ENCODE measurements at places on chromosomes 11 and 22.
A peak's percentile ranks its signal among the peaks of the same experiment; 100 is the strongest.

GRCh38 chr11:47668665-47669064 is 26.3 kb upstream of the MTCH2 start:
- no peak for DNase-seq

GRCh38 chr22:44172370-44173108 is 8.2 kb upstream of the PARVG start:
- DNase-seq, result peak; percentile 56

- DNase-seq, result no peak
Measured at GRCh38 chr11:13302420-13302958, 24.9 kb downstream of the BMAL1 start.

DNA sequence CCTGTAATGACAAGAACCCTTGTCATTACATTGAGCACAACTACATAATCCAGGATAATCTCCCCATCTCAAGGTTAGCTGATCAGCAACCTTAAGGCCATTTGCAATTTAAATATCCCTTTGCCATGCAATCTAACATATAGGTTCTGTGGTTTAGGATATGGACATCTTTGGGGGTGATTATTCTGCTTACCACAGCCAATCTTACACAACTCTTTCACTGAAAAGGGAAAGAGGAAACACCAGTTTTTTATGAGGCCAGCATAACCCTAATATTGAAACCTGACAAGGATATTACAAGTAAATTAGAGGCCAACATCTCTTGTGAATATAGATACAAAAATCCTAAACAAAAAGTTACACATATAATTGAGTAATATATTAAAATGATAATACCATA is 78.5 kb downstream of the CYP2R1 start:
- DNase-seq, result no peak

DNA sequence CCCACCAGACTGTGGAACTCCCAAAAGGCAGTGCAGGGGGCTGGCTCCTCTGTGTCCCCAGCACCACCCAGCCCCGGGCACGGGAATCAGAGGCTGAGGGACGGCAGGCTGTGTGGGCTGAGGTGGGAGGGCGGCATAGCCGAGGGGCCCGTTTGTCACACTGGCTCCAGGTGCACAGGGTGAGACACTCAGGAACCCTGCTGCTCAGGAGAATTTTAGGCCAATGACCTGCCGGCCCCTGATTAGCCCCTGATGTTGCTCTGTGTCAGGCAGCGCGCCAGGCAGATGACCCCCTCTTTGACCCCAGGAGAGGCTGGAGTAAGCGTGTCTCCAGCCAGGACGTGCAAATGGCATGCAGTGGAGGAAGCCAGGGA is 52.7 kb downstream of the RTL6 start:
- DNase-seq, result no peak

GRCh38 chr11:125593114-125593820 is 615 bp downstream of the STT3A start:
- DNase-seq, result no peak

GRCh38 chr11:125123947-125124617 is 12.7 kb upstream of the TMEM218 start:
- DNase-seq, result peak; percentile 20

GRCh38 chr11:12517741-12518140 is 140.4 kb downstream of the PARVA start:
- DNase-seq, result no peak

- no peak for DNase-seq
Measured at GRCh38 chr22:49677495-49677889, 150.2 kb downstream of the BRD1 start.

GRCh38 chr11:31869986-31870385 is 58.9 kb upstream of the PAX6 start:
- DNase-seq, result no peak

DNA sequence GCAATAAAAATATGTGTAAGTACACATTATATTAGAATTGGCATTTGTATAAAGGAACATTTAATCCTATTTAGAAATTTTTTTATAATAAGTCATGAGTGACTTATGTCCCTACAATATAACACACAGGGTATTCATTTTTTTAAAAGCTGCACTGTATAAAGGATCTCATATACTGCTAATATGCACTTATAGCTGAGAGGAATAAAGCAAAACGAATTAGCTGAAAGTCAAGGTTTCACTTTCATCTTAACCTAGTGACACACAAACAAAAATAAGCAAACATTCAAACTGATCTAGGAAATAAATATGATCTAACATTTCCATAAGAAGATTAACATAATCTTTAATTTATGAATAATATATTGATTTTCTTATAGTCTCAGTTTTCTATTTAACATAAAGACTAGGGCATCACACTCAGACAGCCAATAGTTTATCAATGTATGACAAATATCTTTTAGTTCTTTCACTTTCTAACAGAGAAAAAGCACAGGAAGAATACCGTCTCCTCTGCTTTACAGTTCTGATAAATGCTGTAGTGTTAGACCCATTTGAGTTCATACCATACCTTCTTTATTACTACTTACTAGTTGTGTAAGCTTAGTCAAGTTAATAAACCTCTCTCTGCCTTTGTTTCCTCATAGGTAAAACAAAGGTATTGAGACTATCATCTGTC is 42.9 kb downstream of the DCDC1 start:
- DNase-seq, result no peak

GRCh38 chr11:75663808-75664207 is 5.0 kb downstream of the MAP6 start:
- no peak for DNase-seq

DNA sequence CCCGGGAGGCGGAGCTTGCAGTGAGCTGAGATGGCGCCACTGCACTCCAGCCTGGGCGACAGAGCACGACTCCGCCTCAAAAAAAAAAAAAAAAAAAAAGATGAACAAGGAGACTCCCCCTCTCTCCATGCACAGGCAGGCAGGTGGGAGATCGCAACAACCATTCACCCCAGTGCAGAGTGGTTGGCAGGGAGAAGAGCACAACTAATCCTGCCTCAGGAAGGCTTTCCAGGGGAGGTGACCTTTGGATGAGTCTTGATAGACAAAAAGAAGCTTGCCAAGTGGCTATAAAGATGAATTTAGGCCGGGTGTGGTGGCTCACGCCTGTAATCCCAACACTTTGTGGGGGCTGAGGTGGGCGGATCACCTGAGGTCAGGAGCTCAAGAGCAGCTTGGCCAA is 30.0 kb downstream of the FLRT1 start:
- DNase-seq, result no peak

DNA sequence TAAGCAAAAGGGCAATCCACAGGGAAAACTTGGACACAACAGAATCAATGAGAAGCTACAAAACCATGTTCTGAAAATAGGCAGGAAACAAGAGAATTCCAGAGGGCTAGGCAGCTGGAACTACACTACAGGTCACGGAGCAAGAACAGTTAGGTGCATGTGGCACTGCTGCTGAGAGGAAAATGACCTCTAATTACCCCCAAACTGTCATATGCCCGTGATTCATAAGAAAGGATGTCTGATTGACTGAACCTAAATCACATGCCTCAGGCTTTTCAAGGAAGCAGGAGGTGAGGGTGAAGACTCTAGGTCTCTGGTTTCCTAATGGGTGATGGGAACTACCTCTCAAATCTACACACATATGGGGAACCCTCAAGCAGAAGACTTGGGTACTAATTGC is 17.9 kb upstream of the RRAS2 start:
- DNase-seq, result no peak

GRCh38 chr11:109644152-109644551 is 222.2 kb downstream of the C11orf87 start:
- no peak for DNase-seq

DNA sequence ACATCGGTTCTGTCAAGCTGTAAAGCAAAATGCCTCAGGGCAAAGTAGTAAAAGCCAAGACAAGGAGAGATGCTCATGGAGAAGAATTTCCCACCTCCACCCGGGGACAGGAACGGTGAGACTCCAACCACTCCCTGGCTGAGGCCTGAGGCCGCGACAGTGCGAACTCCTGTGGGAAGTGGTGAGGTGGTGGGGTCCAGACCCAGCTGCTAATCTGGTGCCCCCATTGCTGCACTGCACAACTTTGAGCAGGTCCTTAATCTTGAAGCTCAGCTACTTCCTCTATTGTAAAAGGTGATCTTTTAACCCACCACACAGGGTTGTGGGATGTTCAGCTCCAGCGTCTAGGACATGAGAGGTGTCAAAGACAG is 83.9 kb downstream of the ZC3H12C start:
- no peak for DNase-seq

- no peak for DNase-seq
Measured at GRCh38 chr11:78802058-78802761, 227.5 kb upstream of the NARS2 start.

- DNase-seq, result no peak
Measured at GRCh38 chr11:65485920-65486219, 13.0 kb upstream of the MALAT1 start.

DNA sequence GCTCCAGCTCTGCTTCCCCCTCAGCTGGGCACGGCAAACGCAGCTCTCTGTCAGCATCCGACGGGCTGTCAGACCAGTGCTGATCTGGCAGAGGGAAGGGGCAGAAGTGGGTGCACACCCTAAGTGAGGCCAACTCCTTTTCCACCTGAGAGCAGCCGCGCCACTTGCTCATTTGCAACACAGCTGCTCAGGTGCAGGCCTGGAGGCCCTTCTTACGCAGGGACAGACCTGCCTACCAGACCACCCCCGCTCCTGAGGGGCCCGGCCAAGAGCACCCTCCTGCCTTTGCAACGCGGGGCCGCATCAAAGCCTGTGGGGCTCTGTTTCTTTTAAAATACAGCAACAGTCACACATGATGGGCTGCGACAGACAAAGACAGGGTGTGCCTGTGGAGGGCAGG is 47.8 kb upstream of the BID start:
- no peak for DNase-seq

- DNase-seq, result no peak
Measured at GRCh38 chr11:47553406-47553743, 443 bp upstream of the CELF1 start.

GRCh38 chr22:46121079-46121478 is 29.2 kb upstream of the PPARA start:
- no peak for DNase-seq

GRCh38 chr11:78094250-78094649 is 14.6 kb upstream of the NDUFC2 start:
- no peak for DNase-seq

DNA sequence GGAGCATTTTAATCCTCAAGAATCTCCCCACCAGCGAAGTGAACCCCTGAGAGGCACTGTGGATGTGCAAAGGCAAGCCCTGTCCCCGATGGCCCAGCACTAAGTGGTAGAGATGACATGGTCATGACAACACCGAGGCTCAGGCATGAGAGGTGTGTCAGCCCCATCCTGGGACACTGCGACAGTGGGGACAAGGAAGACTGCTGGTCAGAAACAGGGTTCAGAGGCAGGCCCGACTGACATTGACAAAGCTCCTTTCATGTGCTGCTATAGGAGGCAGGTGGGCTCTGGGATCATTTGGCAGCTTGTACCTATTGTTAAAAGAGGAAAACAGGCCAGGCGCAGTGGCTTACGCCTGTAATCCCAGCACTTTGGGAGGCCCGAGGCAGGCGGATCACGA is 54.3 kb upstream of the MYEOV start:
- DNase-seq, result no peak

- no peak for DNase-seq
Measured at GRCh38 chr11:14095882-14096281, 133.4 kb downstream of the SPON1 start.

DNA sequence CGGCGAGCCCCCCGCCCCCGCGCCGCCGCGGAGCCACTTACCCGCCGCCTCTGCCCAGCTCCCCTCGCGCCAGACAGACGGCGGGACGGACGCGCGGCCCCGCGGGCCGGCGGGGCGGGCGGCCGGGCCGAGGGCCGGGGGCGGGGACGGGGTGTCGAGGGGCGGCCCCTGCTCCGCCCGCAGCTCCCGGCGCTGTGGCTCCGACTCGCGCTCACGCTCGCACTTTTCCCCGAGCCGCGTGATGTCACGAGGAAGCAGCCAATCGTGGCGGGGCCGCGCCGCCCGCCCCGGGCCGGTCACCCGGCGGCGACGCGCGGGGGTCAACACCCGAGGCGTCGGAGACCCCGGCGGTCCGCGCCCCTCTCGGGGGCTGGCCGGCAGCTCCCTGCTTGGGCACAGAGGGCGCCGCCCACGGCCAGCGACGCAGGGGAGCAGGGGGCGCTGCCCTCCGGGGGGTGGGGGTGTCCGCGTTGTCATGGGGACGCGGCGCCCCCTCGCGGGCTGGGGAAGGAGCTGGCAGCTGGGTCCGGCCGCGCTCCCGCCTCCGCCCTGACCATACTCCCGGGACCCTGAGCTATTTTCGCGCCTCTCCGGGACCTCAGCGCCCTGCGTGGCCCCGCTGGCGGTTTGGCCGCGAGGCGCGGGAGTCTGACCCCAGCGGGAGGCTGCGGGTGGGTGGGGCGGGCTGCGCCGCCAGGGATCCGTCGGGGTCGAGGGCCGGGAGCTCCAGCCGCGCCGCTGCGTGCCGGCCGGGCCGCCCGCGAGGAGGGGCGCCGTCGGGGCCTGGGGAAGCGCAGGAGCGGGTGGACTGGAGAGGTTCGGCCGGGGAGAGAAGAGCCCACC is at the start of gene CHRM4:
Gene CHRM4, minus strand, starts transcription at position 199 of the 843 bp plus-strand sequence. CDS start 5,219 bp downstream, outside the sequence.
- DNase-seq, result peak; percentile 53

GRCh38 chr11:126202646-126203359 is 8.6 kb downstream of the RPUSD4 start:
- no peak for DNase-seq

DNA sequence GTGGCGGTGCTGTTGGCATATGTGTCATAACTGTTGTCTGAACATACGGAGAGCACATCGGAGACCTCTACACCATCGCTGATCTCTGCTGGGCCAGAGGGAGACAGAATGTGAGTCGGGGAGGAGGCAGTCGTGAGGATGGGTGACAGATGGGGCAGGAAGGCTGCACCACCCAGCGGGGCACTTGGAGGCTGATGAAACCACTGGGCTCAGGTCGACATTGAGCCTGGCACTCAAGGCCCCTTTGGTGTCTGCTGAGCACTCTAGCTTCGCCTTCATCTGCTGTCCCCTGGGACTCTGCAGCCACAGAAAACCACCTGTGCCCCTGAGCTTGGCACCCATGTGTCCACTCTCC is 2.5 kb upstream of the KLHL35 start:
- DNase-seq, result no peak

DNA sequence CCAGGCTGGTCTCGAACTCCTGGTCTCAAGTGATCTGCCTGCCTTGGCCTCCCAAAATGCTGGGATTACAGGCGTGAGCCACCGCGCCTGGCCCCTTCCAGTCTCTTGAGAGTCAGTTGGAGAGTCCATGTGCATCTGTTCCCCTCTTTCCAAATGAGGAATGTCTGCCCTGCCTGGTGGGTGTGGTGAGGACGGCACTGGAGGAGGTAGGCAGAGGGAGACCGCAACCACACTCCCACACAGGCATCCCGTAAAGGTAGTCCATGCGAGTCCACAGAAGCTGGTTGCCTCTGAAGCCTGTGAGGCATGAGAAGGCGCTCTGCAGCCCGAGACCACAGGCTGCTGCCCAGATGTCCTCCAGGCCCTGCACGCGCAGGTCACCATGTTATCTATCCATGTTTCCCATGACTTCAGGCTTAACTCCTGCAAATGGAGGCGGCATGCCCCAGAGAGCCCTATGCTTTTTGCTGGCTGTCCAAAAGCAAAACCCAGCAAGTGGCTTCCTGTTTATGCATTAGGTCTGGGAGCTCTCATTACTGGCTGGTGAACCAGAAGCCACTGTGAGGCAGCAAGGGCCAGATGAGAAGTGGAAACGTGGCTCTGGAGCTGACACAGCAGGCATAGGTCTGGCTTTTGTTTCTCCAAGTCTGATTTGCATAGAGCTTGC is 43.4 kb downstream of the GRIK4 start:
- no peak for DNase-seq
